Left kidney (tissue), 8 donors: ENCODE measurements at places on chromosomes 12 and 14. TPM values are rescaled to one million over a fixed set of nuclear protein-coding genes. Genes with fewer than 3 reads are reported as not detected.

TEX52 gene
- polyA plus RNA-seq, result 3.1 TPM

KCNK13 gene
- 0.15 TPM for polyA plus RNA-seq

PLEKHD1 gene
- 5.4 TPM for polyA plus RNA-seq

FLVCR2 gene
- polyA plus RNA-seq, result 10.1 TPM

ANO2 gene
- 4.9 TPM for polyA plus RNA-seq

ACRBP gene
- polyA plus RNA-seq, result 6.0 TPM

ARHGAP9 gene
- 2.6 TPM for polyA plus RNA-seq

ADGRD1 gene
- 13.7 TPM for polyA plus RNA-seq

IQSEC3 gene
- polyA plus RNA-seq, result 10.8 TPM

PMEL gene
- 3.9 TPM for polyA plus RNA-seq

KRT75 gene
- not detected for polyA plus RNA-seq

TTC9 gene
- polyA plus RNA-seq, result 2.8 TPM
